GM12892 (cell line): ENCODE measurements at places on chromosomes 1 and 21.

DNA sequence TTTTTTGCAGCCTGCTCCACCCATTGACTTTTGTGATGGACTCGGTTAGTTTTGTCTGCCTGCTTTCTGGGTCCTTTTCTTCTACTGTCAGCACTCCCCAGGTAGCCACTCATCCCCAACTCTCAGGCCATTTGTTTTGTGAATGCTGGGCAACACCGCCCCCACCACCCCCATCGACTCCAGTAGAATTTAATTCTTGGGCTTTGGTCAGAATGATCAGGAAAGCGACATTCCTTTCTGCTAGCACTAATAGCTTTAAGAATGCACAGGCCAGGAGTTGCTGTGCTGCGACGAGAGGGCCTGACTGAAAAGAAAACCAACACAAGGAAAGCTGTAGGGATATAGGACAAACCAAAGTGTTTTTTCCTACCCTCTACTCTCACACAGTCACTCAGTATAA lies 144.4 kb downstream of the CDC7 start:
- DNase-seq, result no peak

- no peak for DNase-seq
Measured at GRCh38 chr1:225998560-225999226, 450 bp downstream of the SDE2 start.

GRCh38 chr1:217275655-217276398 lies 355.1 kb downstream of the GPATCH2 start:
- DNase-seq, result no peak

DNA sequence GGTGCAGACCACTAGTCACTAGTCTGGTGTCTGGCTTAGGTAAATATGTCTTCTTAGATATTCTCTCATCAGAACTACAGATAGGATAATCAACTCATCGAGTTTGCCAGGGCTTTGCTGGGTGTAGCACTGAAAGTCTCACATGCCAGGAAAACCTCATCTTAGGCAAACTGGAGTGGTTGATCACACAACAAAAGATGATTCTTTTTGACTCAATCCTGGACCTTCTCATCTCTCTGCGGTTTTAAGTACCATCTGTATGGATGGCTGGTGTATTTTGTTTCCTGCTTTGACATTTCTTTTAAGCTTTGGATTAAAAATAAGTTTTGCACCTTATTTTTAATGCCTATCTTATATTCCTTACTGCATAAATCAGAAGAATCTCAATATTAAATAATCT lies 11.3 kb downstream of the GBP2 start:
- DNase-seq, result no peak

DNA sequence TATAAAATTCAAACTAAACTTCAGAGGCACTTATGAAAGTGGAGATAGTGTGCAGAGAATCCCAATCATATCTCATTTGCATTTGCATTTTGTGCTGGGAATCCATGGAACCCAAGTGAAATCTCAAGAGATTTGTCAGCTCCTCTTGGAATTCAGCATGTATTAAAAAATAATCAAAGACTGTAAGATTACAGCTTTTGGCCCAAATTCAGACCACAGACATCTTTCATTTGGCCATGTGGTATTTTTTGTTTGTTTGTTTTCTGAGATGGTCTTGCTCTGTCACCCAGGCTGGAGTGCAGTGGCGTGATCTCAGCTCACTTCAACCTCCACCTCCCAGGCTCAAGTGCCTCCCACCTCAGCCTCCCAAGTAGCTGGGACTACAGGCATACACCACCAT lies 3.8 kb upstream of the CACYBP start:
- DNase-seq, result no peak

DNA sequence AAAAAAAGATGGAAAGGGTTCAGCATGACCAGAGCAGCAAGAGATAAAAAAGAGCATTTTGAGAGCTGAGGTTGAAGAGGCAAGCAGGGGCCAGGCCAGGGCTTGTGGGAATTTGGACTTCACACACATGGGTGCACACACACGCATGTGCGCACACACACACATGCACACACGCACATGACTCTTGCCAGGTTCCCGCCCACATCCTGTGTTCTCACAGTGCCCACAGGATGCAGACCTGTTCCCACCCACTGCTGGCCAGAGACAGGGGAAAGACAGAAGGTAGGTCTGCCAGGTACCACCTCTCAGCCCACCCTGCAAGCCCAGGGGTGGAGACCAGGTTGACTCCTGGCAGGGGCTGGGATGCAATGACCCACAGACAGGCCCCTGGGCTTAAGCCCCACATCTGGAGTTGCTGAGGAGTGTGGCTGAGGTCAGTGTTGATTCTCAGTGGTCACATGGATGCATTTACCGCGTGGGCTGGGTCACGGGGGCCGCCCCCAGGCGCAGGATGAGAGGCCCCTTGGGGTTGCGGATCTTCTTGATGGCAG lies 4.4 kb downstream of the COL16A1 start:
- no peak for DNase-seq

DNA sequence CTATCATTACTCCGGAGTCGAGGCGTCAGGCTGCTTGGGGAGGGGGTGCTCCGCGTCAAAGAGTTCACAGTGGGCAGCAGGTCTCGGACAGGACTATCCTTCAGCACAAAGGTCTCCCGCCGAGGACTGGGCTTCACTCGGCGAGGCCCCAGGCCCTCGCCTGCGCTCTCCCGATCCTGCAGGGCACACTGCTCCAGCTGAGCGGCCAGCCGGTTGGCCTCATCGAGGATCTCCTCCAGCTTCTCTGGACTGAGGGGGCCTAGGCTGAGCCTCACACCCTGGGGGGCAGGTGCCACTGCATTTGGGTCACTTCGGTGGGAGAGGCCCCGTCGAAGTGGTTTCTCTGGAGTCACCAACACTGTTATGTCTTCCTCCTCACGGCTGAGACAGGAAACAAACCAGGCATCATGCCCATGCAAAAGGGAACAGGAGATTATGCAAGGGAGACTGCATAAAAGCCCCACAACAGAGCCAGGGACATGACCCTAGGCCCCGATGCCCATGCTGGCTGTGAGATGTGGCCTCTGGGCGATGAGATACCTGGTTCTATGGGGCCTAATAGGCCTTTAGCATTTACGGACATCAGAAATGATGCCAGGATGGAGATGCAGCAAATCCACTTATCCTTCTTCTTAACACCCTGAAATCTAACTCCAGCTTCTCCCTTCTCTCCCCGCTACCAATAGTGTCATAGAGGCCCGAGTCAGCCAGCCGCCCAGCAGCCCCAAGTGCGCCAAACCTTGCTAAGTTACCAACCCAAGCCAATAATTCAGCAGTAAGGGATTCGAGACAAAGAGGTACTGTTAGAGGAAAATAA lies 1.1 kb downstream of the PSRC1 start:
- DNase-seq, result no peak

GRCh38 chr1:33425900-33426299 lies 5.0 kb downstream of the PHC2 start:
- DNase-seq, result no peak
